Thyroid gland (tissue), 4 donors: ENCODE measurements at places on chromosomes 7 and 10.

- no peak for DNase-seq
These were observed 17.3 kb downstream of the CALML3 start for GRCh38 chr10:5542100-5542499.

DNA sequence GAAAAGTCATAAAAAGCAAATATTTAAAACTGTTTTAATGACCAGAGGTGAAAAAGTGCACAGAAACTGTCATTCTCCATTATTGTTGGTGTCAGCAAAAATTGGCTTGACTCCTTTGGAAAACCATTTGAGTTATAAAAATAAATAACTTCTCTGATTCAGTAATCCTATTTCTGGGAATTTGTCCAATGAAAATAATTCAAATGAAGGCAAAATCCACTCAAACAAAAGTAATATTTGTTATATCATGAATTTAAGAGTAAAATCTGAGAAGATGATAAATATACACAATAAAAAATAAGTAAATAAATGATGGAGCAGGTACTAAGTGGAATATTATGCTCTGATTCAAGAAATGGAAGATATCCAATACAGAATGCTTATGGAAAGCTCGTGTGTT is 326.6 kb upstream of the KLF6 start:
- no peak for DNase-seq

DNA sequence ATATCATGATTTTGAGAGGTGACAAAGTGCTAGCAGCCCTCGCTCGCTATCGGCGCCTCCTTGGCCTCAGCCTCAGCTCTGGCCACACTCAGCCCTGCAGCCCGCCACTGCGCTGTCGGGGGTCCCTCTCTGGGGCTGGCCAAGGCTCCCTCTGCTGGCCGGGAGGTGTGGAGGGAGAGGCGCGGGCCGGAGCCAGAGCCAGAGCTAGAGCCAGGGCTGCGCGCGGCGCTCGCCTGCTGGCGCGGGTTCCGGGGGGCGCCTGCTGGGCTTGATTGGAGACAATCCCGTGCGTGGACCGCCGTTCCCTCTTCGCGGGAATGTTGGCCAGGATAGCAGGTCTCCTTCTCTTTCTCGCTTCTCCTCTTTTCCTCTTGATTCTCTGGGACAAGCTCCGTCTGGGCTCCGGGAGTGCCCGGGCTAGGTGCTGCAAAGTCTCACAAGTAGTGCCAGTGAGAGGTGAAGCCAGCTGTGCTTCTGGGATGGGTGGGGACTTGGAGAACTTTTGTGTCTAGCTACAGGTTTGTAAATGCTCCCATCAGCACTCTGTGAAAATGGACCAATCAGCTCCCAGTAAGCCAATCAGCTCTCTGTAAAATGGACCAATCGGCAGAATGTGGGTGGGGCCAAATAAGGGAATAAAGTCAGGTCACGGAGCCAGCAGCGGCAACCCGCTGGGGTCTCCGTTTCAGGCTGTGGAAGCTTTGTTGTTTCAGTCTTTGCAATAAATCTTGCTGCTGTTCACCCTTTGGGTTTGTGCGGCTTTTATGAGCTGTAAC is 43.4 kb upstream of the ELMO1 start:
- DNase-seq = no peak

GRCh38 chr10:35794703-35795102 is 152.6 kb upstream of the FZD8 start:
- no peak for DNase-seq

GRCh38 chr10:82190432-82191260 is 315.7 kb downstream of the NRG3 start:
- no peak for DNase-seq

GRCh38 chr10:3452173-3452626 is 279.6 kb upstream of the PITRM1 start:
- no peak for DNase-seq
